ENCODE measurements at places on chromosomes 13 and 19.

DNA sequence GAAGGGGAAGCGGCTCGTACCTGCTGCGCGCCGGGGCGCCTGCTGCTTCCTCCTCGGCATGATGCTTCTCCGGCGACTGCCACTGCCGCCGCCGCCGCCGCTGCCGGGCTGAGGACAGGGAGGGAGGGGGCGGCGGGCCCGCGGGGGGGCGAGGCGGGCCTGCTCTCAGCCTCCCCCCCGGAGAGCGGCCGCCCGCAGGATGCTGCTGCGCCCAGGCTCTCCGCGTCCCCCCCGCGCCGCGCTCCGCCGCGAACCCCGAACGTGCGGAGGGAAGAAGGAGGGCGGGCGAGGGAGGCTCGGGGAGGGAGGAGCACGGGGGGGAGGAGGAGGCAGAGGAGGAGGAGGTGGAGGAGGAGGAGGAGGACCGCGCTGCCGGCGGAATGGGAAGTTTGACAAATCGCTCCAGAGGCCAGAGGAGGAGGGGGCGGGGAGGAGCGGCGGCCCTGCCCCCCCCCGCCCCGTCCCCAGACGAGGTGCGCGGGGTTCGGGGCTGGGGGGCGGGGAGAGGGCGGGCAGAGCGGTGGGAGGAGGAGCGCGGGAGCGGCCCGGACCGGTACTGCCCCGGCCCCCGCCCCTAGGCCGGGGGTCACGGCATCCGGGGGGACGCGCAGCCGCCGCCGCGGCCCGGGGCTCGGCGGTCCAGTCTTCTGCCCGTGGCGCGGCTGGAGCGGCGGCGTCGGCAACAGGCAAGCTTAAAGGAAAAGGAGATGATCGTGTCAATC lies at the start of gene TSHZ3:
Gene TSHZ3 (minus strand): TSS at position 277 of the 722 bp plus-strand sequence. CDS start 217 bp downstream, at position 60.
- no peak for DNase-seq

GRCh38 chr13:36712770-36713169 lies 39.0 kb downstream of the SERTM1 start:
- DNase-seq: no peak

DNA sequence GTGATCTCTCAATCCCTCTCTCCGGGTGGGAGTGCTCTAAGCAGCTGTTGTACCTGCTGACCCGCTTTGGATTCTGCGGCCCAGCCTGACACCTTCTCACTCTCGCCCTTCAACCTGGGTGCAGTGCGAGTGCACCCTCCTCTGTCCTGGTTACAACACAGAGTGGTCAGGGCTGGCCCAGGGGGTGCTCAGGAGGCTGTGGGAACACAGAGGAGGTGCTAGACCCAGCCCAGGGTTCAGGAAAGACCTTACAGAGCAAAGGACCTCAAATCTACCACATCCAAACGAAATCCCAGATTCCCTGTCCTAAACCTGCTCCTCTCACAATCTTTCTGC lies 23.7 kb downstream of the ZNF175 start:
- no peak for DNase-seq

DNA sequence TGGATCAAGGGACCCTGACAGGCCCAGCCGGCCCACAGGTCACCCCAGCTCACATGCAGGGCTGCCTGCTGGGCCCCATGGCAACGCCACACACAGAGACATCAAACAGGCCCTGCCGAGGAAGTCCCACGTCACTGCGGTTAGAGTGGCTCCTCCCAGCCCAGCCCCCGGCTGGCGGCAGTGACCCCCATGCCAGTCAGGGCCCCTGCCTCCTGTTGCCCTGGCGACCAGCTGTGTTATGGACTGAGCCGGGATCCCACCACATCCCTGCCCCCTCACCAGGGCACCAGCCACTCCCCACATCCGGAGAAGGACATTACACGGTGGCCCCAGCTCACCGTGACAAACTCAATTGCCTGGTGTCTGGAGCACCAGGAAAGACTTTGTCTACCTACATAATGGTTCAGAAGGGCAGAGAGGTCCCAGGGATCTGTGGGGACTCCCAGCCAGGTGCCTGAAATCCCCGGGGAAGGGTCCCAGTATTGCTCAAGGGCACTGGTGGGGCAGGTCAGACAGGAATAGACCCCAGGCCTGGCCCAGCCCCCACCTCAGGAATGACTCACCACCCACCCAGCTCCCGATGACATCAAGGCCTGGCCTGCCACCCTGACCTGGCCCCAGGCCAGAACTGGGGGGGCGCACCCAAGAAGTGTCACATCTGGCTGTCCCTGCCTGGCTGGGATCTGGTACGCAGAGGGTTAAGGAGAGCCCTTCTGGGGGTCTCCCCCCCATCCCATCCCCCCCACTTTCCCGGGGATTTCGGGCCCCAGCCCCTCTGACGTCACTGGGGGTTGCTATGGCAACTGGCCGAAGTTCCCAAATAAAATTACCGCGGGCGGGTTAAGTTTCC lies 30.2 kb upstream of the NANOS3 start:
- peak; percentile 57 for DNase-seq

GRCh38 chr13:29800687-29801086 lies 49.7 kb downstream of the UBL3 start:
- DNase-seq: no peak

GRCh38 chr19:49710372-49710951 lies 19.5 kb downstream of the CPT1C start:
- no peak for DNase-seq

DNA sequence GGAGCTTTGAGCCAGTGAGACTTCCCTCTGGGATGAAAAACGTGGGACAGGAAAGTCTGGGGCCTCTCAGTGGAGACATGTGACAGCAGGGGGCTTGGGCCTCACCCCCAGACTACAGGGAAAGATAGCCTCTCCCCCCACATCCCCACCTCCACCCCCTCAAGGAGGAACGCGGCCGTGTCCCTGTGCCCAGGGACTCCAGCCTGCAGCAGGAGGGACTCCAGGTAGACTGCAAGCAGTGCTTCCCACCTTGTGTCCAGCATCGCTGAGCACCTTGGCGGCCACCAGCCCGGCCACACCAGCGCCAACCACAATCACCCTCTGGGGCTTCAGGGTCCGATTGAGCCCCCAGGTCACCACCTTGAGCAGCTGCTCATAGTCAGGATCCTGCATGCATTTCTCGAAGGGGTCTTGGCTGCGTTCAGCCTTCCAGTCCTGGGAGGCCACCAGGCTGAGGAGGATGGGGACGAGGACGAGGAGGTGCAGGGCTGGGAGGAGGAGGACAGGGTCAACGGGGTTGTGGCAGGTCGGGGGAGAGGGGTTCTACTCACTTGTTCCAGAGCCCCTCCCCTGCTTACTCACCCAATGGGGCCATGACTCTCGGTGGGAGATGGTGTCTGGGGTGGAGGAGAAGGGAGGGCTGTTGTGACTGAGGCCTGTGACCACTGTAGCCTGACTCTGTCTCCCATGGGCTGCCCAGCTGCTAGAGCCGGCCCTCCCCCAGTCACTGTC lies 955 bp downstream of the IL4I1 start:
- no peak for DNase-seq

GRCh38 chr19:37251308-37252229 lies 33.6 kb downstream of the ZNF383 start:
- no peak for DNase-seq

DNA sequence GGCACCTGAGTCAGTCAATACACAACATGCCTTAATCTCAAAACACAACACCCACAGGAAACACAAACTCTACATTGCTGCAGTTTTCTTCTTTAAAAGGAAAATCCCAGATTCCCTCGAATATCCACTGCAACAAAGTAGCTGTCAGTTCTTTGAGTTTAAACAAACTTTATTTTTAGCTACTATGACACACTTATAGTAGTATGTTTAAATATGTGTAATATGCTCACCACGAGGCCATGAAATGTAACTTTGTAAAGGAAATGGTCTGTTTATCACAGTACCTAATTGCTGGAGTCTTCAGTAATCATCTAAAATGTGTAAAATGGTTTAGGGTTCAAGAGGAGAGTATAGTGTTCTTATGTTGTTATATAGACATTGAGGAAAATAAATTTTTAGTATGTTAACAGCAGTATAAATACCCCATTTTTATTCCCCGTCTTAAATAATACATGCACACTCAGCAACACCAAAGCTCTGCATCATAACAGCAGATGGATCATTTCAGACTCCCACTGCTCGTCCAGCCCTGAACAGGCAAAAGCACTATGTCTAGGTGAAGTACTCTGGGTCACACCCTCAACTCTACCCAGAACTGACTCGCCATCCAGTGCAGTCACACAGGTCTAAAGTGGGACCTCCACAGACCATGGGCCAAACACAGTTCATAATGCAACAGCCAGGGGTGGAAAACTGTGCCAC lies 20.6 kb downstream of the TUBGCP3 start:
- no peak for DNase-seq

- DNase-seq: no peak
These were observed 13.6 kb upstream of the FBXO17 start for GRCh38 chr19:38989066-38989605.

- DNase-seq: no peak
These were observed 55.5 kb upstream of the SERP2 start for GRCh38 chr13:44318161-44318560.

DNA sequence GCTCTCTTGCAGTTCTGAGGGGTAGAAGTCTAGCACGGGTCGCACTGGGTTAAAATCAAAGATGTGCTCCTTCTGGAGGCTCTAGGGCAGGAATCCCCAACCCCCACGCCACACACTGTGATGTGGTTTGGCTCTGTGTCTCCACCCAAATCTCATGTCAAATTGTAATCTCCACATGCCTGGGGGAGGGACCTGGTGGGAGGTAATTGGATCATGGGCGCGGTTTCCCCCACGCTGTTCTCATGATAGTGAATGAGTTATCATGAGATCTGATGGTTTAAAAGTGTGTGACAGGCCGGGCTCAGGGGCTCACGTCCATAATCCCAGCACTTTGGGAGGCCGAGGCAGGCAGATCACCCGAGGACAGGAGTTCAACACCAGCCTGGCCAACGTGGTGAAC lies 26.6 kb upstream of the CALM3 start:
- DNase-seq: no peak

DNA sequence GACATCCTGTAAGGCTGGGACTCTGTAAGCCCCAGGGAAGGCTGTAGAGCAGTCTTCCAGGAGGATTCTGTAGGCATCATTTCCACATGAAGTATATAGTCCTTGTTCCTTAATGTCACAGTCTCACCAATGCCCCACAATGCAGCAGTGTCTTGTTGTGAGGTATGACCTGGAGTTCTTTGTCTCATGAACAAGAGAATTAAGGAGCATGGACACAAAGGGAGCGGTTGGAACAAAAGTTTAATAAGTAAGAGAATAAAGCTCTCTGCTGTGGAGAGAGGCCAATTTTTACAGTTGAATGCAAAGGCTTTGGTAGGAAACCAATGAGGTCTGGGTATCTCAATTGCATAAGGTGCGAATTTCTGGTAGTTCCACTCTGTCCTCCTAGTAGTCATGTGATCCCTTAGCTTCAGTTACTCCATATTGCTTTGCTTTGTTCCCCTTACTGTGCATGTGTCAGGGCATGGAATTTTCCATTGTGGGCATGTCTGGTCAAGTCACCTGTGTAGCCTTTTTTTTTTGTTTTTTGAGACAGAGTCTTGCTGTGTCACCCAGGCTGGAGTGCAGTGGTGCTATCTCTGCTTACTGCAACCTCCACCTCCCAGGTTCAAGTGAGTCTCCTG lies 124.3 kb upstream of the TMTC4 start:
- DNase-seq: no peak

- DNase-seq: no peak
These were observed 16.0 kb upstream of the ERCC1 start for GRCh38 chr19:45439569-45440258.

- no peak for DNase-seq
These were observed 66.7 kb upstream of the ZNF536 start for GRCh38 chr19:30305346-30306060.

DNA sequence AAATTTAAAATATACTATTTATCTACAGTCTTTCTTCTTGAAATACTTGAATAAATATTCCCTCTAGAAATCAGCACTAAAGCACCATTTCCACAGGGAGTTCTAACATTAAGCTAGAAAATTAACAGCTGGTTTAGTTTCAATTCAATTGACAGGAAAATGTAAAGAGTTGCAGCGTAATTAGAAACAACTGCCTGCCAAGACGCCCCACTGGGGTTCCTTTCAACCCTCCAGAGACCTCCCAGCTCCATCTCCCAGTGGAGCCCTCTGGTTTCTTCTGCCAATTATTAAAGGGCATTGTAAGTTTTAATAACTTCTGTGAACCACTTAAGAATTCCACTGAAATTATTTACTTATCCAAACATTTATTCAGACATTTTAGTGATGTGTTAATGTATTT lies 4.2 kb downstream of the GJA3 start:
- no peak for DNase-seq

GRCh38 chr13:45889590-45890243 lies 38.2 kb upstream of the SIAH3 start:
- DNase-seq: no peak

GRCh38 chr13:46329624-46330023 lies 57.4 kb downstream of the RUBCNL start:
- no peak for DNase-seq

DNA sequence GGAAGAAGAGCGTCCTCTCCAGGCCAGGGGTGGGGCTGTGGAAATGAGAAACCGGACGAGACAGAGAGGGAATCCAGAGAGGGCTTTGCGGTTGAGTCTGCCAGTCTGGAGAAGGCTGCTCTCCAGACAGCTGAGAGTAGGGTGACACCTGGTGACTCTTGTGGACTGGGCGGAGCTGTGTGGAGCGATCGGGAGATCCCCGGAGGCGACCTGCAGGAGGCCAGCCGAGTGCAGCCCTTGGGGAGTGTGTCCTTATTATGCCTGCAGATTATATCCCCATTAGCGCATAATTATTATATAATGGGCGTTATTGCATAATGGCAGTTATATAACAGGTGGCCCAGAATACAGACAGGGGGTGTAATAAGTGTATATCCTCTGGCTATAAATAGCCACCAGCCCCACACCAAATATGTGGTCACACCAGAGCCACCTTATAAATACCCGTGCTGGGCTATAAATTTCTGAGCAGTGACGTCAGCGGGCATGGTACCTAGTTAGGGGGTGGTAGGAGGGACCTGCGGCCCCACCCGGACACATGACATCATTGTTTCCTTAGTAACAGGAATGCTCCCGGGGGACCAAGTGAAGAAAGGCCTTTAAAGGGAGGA lies 41.2 kb downstream of the NFIX start:
- DNase-seq: no peak

DNA sequence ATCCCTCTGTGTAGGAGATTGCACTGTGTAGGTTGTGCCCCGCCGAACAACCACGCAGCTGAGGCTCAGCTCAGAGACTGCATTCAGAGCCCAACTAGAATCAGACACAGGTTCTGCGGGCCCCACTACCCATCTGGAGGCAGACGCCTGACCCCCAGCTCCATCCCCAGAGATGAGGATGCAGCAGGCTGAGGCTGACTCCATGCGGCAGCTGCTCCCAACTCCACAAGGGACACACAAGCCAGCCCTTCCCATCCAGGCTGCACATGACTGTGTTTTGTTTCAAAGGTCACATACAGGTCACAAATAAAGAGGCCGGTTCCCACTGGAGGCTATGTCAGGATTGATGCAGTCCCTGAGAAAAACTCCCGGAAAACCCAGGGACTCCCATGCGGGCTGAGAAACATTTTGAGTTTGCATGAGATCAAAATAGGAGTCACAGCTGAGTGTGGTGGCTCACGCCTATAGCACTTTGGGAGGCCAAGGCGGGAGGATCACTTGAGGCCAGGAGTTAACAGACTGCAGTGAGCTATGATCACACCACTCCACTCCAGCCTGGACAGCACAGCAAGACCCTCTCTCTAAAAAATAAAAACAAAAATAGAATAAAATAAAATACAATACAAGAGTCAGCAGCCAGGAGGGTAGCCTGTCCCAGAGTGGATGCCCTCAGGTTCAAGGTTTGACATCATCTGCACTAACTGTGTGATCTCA lies 14.0 kb downstream of the ELL start:
- DNase-seq: no peak

Measured in esophagus squamous epithelium (tissue), 5 donors.